NCI-H187 (cell line): ENCODE measurements at places on chromosomes 3 and 15.

GRCh38 chr15:99100245-99101173, 4.4 kb upstream of the SYNM start:
- DNase-seq: no peak

DNA sequence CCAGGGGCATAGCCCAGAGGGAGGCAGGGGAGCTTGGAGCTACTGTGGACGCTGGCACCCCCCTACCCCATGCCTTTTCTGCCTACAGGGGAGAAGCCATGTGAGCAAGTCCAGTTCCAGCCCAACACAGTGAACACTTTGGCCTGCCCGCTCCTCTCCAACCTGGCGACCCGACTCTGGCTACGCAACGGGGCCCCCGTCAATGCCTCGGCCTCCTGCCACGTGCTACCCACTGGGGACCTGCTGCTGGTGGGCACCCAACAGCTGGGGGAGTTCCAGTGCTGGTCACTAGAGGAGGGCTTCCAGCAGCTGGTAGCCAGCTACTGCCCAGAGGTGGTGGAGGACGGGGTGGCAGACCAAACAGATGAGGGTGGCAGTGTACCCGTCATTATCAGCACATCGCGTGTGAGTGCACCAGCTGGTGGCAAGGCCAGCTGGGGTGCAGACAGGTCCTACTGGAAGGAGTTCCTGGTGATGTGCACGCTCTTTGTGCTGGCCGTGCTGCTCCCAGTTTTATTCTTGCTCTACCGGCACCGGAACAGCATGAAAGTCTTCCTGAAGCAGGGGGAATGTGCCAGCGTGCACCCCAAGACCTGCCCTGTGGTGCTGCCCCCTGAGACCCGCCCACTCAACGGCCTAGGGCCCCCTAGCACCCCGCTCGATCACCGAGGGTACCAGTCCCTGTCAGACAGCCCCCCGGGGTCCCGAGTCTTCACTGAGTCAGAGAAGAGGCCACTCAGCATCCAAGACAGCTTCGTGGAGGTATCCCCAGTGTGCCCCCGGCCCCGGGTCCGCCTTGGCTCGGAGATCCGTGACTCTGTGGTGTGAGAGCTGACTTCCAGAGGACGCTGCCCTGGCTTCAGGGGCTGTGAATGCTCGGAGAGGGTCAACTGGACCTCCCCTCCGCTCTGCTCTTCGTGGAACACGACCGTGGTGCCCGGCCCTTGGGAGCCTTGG, 5.6 kb downstream of the CIB1 start:
- DNase-seq: no peak

DNA sequence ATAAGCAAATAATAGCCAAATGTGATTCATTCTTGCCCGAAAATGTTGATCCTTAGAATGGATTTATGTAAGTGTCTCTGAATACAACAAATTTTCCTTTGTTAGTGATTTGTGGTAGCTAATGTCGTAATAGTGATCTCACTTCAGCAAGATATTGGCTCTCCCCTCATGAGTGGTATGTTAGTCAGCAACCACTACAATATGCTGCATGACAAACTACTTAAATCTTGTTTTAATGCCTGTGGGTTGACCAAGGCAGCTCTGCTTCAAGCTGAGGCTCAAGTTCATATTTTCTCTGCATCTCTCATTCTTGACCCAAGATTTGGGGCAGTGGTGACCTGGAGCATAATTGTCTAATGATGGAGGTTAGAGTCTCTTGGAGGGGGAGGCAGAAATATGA, 49.8 kb upstream of the GALNT15 start:
- no peak for DNase-seq

DNA sequence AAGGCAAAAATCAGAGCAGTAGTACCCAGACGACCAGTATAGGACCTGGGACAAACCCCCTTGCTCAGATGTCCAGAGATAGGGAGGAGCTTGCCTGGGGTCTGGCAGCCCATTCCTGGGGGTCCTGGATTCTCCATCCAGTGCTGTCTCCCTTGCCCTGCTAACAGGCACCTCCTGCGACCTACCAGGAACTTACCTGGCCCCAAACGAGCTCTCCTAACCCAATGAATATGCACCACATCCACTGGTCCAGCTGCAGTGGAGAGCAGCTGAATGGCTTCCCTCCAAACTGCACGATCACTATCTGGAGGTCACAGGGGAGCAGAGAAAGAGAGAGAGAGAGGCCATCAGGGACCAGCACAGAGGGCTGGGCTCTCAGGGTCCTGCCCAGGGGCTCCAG, 19.1 kb upstream of the SEC13 start:
- DNase-seq: no peak

GRCh38 chr3:101458387-101458786, 54.6 kb downstream of the SENP7 start:
- DNase-seq: no peak

DNA sequence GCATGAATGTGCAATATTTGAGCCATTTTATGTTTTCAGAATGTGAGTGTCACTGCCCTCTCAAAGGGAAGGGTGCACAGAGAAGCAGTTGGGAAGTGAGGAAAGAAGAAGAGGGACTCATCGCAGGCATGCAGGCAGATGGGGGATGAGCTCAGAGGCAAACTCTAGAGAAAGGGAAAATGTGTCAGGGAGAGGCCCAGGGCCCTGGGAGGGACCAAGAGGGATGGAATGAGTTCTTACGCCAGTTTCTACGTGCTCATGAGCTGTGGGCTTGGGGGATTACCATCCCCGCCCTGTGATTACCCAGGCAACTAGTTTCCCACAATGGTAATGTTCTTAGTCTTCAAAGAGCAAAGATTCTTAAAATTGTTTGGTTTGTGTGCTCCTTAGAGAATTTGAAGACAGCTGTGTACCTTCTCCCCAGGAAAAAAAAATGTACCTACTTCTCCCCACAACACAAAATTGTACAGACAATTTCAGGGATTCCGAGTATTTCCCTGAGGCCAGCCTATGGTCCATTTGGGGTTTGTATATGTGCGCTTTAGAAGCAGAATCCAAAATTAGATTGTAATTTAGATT, 17.8 kb downstream of the GCSAM start:
- DNase-seq: no peak

DNA sequence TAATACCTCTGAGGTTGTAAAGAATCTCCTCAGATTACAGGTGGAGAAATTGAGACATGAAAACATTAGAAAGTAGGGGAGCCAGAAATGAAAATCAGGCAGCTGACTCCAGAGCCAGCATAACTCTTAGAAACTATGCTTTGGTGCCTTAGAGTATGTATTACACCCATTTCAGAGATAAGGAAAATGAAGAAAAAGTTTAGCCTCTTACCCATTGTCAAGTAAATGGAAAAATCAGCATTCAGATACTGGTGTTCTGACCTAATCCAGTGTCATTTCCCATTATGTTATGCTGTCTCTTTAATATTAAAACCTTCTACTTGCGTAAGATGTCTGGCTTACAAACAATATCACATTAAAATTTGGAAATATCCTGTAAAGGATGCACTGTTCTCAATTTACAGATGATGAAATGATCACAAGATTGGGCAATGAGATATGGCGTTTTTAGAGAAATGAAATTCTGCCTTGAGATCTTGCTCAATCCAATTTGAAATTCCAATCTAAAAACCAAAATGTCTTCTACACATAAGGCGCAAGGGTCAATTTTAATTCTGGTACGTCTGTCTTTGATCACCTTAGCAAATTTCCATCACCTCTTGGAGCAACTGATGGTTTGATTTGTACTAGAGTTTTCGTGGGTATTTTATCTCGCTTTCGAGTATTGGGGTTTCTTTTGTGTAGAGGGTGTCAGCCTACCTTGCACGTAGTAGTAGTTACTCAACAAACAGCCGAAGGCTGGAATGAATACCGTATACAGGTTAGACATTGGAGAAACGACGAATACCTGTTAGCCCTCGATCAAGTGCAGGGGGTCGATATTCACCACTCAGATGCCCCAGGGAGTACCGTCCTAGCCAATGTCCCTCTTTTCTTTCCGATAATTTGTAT, 902 bp upstream of the ZCWPW2 start:
- DNase-seq: no peak

GRCh38 chr15:34776606-34777105, 18.7 kb downstream of the ACTC1 start:
- no peak for DNase-seq

GRCh38 chr3:142930463-142930862, 33.0 kb downstream of the PAQR9 start:
- DNase-seq: no peak

GRCh38 chr3:151732861-151733260, 866 bp upstream of the AADACL2 start:
- no peak for DNase-seq

GRCh38 chr3:190739641-190740185, 122.8 kb downstream of the GMNC start:
- no peak for DNase-seq

DNA sequence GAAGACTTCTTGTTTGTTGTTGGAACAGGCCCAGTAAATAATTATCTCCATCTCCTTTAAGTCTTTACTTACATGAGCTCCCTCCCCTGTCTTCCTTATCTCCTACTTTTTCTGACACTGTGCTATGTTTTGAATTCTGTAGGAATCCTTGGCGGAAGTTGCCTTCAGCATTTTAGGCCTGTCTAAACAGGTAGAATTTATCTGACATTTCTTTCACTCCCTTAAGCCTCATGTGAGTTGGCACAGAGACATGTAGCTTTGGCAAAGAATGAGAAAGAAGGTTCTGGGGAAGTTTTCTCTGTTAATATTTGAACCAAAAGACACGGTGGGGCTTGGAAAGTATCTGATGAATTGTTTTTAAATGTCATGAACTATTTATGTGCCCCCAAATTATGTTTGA, 8.1 kb downstream of the MCTP2 start:
- no peak for DNase-seq
